ENCODE measurements at places on chromosomes 16 and 17. TPM values are rescaled to one million over a fixed set of nuclear protein-coding genes. Genes with fewer than 3 reads are reported as not detected.

Gene CCL4
- 370 TPM for total RNA-seq

Gene TMUB2
- 16.1 TPM for total RNA-seq

- H3K4me3 ChIP-seq = no peak overlapping the region
- no peaks in the 10 kb centered on the region for H3K36me3 ChIP-seq
- peaks cover 3% of the 10 kb centered on the region for H3K27me3 ChIP-seq
Measured at GRCh38 chr17:14760719-14761411, 460.0 kb downstream of the HS3ST3B1 start.

DNA sequence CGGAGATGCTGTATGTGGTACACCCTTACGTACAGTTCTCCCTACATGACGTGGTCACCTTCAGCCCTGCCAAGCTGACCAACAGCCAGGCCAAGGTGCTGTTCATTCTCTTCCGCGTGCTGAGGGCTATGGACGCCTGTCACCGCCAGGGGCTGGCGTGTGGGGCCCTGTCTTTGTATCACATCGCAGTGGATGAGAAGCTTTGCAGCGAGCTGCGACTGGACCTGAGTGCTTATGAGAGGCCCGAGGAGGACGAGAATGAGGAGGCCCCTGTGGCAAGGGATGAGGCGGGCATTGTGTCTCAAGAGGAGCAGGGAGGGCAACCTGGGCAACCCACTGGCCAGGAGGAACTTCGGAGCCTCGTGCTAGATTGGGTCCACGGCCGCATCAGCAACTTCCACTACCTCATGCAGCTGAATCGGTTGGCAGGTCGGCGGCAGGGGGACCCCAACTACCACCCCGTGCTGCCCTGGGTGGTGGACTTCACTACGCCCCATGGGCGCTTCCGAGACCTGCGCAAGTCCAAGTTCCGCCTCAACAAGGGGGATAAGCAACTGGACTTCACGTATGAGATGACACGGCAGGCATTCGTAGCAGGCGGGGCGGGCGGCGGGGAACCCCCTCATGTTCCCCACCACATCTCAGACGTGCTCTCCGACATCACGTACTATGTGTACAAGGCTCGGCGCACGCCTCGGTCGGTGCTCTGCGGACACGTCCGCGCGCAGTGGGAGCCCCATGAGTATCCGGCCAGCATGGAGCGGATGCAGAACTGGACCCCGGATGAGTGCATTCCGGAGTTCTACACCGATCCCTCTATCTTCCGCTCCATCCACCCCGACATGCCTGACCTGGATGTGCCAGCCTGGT lies 1.4 kb downstream of the WDR81 start:
- H3K4me1 ChIP-seq = peaks cover 24% of the 10 kb centered on the region
- H3K4me3 ChIP-seq = peak overlapping the region; percentile 82

- H3K4me1 ChIP-seq = peaks cover 2% of the 10 kb centered on the region
- H3K36me3 ChIP-seq = no peaks in the 10 kb centered on the region
- DNase-seq = no peak
- no peaks in the 10 kb centered on the region for H3K27me3 ChIP-seq
Measured at GRCh38 chr17:78493450-78493849, 83.7 kb downstream of the DNAH17 start.

- H3K36me3 ChIP-seq = peaks cover 44% of the 10 kb centered on the region
- DNase-seq = peak; percentile 65
- no peaks in the 10 kb centered on the region for H3K27me3 ChIP-seq
- no peak overlapping the region for H3K27ac ChIP-seq
- H3K4me3 ChIP-seq = no peak overlapping the region
Measured at GRCh38 chr16:48542020-48542473, 67.9 kb downstream of the N4BP1 start.

All from activated CD4-positive, alpha-beta T cell treated with anti-CD3 and anti-CD28 coated beads, Interleukin-2, amount 10 ng/mL, durations not matched to agents 24 days and 14 days (primary cell).